ENCODE measurements at places on chromosomes 6 and 20.

GRCh38 chr20:62101078-62101477 lies 21.2 kb upstream of the LSM14B start:
- no peak for DNase-seq

DNA sequence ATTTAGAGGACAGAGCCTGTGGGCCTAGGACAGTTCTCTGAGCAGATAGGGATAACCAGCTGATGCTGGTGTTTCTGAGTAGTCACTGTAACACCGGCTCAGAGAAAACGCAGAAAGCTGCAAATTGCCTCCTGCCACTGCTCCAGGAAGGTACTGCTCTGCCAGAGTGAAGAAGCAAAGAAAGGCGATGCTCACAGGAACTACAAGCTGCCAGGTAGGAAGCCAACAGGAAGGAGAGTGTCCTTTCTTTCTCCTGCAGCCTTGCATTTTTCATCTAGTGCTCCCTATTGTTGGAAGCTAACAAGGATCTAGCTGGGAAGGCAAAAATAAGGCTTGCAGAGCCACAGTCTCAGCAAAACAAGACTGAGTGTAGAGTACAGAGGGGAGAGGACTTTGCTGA lies 70.7 kb upstream of the RAB32 start:
- no peak for DNase-seq

DNA sequence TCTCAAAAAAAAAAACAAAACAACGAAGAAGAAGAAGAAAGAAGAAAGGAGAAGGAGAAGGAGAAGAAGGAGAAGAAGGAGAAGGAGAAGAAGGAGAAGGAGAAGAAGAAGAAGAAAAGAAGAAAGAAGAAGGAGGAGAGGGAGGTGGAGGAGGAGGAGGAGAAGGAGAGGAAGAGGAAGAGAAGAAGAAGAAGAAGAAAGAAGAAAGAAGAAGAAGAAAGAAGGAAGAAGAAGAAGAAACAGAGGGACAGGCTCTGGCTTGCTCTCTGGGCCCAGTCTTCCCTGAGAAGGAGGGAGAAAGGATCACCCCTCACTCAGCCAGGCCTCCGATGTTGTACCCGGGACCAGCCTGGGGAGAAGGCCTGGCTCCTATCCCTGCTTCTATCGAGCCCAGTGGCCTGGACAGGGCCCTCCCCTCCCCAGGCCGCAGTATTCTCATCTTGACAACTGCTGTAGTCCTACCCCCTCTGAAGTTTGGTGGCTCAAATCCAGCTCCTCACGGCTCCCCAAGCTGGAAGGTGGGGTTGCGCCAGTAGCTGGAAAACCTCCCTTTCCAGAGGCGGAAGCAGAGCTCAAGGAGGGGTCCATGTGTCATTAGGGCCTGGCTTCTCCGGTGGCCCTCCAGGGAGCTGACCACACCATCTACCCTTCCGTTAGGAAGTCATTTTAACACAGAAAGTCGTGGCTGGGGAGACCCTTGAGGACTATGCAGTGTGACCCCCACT lies 18.9 kb downstream of the C6orf132 start:
- no peak for DNase-seq

- no peak for DNase-seq
Observed at GRCh38 chr20:13222319-13222716, 1.2 kb downstream of the ISM1 start.

GRCh38 chr6:2542858-2543218 lies 207.9 kb downstream of the MYLK4 start:
- no peak for DNase-seq

DNA sequence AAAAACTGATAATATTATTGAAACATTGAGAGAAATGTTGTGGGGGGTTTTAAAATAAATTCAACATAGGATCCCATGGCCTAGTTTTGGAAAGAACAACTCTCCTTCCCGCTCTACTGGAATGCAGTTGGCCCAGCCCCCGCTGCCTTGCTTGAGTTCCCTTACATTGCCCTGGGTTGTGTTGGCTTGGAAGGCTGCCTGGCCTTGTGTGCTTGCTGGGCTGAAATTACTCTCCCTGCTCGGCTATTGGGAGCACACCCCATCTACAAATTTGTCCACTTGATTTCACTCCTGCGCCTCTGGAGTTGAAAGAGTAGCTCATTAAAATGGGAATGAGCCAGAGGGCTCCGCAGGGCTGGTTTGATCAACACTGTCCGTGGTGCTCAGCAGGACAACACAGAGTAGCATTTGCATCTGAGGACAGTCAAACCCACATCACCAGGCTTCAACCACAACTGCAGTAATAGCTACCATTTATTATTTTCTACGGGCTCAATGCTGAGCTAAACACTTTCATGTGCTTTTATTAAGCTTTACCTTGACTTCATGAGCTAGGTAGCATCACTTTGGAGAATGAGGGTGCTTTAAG lies 35.2 kb downstream of the DOK5 start:
- DNase-seq: no peak

DNA sequence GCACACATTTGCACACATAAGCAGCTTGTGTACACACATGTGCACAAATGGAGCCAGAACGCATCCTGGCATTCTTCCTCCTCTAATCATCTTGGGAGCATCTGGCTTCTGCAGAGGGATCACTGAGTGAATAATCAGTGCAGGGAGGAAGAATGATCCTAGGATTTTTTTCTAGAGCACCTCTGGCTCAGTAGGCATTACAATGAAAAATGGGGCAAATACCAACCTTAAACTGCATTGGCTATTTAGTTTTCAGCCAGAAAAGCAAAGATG lies 205.7 kb upstream of the TCF21 start:
- no peak for DNase-seq

- DNase-seq: peak; percentile 81
Observed at GRCh38 chr6:31769684-31770371, 7.3 kb downstream of the VWA7 start.

GRCh38 chr20:32481311-32482142 lies 103.6 kb downstream of the NOL4L start:
- no peak for DNase-seq

GRCh38 chr6:8414844-8415243 lies 20.5 kb downstream of the SLC35B3 start:
- DNase-seq: no peak

GRCh38 chr20:19327401-19327800 lies 115.0 kb downstream of the SLC24A3 start:
- no peak for DNase-seq

DNA sequence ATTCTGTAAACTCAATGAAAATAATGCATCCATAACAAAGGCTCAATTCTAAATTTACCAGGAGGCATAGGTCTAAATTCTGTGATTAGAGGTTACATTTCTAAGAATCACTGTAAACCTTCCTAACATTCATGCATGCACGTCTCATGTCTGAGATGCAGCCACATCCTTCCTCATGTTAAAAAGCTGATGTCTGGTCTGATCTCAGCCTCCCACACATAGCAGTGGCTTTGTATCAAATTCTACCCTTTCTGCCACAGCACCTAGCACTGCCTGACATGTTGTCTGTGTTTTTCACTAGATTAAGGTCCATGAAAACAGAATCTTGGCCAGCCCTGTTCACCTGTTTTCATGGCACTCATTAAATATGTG lies 171.1 kb downstream of the WDR27 start:
- no peak for DNase-seq

- no peak for DNase-seq
Observed at GRCh38 chr6:131931063-131931750, 20.0 kb downstream of the CCN2 start.

DNA sequence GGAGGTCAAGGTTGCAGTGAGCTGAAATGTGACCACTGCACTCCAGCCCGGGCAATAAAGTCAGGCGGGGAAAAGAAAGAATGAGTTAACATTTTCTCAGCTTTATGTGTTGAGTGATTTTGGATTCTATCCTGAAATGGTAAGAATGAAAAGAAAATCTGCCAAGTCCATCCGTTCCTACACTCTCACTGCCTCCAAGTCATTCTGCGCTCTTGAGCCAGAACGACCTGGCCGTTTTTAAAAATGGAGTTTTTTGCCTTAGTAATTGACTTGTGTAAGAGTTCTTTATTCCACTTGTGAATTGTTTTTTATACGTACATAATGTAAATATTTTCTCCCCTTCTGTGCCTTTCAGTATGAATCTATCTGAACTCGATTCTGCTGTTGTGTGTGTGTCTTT lies 28.7 kb downstream of the DNAJC5 start:
- no peak for DNase-seq

DNA sequence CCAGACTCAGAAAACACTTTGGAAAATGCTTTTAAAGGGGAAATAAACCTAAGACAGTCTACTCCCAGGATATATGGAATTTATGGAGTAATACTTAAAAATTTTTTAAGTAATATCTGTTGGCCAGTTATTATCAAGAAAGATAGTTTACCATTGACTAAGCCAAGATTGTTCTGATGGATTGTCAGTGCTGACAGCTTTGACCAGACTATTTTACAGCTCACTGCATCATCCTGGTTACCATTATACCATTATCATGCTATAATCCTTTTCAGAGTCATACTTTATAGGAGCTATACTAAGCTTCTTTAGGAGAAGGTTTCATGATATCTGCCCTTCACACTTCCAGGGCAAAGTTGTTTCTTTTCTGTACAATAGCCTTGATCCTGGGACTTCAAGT lies 16.5 kb downstream of the GTF2H5 start:
- no peak for DNase-seq

- DNase-seq: no peak
Observed at GRCh38 chr20:39986173-39986904, 702.7 kb downstream of the MAFB start.

DNA sequence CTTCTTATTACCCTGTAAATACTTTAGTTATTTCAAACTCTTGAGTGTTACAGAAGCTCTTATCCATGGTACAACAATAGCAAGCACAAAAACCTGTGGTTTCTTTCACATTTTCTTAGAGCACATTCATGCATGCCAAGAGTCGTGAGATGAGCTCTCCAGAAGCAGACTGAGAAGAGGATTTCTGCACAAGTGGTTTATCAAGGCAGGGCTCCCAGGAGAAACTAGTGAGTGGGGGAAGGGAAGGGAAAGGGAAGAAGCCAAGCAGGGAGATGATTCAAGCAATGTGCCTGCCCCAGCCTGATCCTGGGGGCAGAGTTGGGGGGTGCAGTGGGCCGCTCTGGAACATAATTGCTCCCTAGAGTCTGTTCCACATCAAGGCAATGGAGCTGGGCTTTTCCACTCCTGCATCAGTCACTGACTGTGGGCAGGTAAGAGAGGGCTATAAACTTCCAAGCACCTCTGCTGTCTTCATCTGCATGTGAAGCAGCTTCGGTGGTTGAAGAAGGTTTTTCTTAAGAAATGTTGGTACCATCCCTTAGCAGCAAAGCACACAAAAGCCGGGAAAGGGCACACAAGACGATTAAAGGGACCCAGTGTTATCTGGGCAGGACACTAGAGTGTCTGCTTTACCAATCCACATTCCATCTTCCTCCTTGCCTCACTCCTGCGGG lies 152.1 kb downstream of the PLCB4 start:
- no peak for DNase-seq

DNA sequence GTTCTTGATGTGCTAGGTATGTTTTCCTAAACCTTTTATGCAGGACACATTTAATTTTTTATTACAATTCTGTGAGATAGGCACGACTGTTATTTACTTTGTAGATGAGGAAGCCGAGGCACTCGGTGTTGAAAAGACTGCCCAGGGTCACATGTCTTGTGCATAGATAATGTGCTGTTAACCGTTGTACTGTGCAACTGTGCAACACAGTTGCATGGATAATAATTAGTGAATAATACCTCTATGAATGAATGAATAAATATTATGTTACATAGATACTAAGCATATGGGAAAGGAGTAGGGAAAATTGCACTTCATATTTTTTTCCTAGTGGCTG lies 60.3 kb upstream of the DEK start:
- DNase-seq: no peak

- no peak for DNase-seq
Observed at GRCh38 chr6:149985481-149985937, 21.8 kb downstream of the ULBP1 start.

DNA sequence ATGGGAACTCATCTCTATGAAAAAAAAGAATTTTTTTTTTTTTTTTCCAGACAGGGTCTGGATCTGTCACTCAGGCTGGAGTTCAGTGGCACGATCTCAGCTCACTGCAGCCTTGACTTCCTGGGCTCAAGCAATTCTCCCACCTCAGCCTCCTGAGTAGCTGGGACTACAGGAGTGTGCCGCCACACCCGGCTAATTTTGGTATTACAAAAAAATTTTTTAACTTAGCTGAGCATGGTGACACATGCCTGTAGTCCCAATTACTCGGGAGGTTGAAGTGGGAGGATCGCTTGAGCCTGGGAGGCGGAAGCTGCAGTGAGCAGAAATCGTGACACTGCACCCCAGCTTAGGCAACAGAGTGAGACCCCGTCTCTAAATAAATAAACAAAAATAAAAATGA lies 7.5 kb downstream of the DEF6 start:
- DNase-seq: no peak

- DNase-seq: no peak
Observed at GRCh38 chr20:50717974-50718761, 13.2 kb upstream of the PARD6B start.

DNA sequence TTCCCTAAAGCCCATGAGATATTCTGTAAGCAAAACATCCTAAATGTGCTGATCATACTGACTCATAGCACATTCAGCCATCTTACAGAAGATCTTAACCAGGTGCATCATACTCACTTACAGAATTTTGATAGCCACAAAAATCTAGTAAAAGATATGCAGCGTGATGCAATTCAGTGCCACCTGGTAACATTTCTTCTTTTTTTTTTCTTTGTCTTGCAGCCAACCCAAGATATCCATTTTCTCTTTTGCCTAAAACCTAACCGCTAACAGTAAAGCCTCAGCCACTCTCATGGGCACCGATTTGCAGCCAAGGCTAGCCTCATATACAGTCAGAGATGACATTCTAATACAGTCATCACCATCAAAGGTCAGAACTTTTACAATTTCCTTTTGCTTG lies 293.3 kb downstream of the HACE1 start:
- no peak for DNase-seq

DNA sequence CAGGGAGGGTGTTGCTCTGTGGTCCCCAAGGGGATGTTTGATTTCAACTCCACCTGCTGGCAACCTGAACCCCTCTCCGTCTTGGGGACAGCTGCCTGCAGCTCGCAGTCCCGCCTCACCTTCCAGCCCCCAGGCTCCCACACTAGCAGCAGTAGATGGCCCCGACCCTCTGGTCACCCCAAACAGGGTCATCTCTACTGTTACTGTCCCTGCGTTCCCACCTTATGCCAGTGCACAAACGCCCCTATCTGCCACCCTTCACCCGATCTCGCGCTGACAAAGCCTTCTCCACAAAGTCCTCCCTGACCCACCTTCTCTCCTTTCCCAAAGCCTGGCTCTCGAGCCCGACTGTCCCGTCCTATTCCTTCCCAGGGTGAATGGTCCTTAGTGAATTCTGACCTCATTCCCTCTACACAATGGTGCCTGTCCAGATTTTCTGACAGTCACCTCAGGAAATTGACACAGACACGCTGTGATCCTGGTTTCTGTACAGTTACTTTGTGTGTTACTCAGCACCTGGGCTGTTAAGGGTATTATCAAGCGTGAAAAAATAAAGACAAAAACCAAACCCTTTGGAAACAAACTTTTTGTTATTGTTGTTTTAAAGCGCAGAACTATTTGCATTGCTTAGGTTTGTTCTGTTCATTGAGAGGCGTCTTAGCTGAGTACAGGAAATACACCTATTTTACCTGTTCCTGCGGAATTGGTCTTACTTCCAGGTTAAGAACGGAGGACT lies 728 bp downstream of the FUT9 start:
- no peak for DNase-seq

- DNase-seq: no peak
Observed at GRCh38 chr20:43803276-43803675, 76.5 kb upstream of the GTSF1L start.

GRCh38 chr6:142764311-142764710 lies 180.7 kb downstream of the HIVEP2 start:
- no peak for DNase-seq

- DNase-seq: no peak
Observed at GRCh38 chr6:125974214-125974866, 12.0 kb upstream of the TRMT11 start.

Data from activated CD4-positive, alpha-beta T cell treated with anti-CD3 and anti-CD28 coated beads, Interleukin-2, amount 50 U/mL, for 1 hour (primary cell).